ENCODE measurements at places on chromosomes 13 and 19.

DNA sequence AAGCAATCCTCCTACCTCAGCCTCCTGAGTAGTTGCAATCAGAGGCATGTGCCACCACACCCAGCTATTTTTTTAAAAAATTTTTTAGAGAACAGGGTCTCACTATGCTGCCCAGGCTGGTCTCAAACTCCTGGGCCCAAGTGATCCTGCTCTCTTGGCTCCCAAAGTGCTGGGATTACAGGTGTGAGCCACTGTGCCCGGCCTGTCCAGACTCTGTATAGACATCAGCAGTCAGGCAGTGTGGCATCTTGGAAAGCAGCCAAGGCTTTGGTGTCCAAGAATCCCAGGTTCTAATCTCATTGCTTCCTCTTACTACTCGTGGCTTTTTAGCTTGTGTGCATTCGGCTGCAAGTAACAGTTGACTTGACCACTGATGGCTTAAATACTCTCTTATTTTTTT is 43.4 kb downstream of the BICRA start:
- DNase-seq: no peak

- no peak for DNase-seq
Measured at GRCh38 chr13:26423629-26424028, 133.9 kb upstream of the WASF3 start.

DNA sequence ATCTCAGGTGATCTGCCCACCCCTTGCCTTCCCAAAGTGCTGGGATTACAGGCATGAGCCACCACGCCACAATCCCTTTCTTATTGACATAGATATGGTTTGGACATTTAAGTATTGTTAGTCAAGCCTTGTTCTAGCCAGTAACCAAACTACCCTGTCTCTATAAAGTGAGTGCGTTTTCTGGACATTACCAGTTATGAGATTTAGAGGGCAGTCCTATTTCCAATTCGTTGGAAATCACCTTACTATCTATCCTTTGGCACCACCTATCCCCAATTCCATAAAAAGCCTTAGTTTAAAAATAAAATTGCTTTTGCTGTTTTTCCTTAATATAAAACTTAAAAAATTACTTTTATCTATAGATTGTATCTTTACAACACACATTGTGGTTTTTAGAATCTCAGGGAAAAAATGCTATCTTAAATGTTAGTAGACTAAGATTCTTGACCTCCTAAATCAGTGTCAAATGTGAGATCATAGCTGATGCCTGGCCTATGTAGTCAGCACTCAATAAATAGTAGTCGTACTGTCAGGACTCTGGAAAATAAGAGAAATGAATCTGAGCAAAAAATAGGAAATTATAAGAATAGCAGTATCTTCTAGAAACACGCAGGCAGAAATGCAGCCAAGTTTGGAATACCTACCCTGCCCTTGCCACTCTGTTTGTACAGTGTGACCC is 57.0 kb downstream of the NUFIP1 start:
- DNase-seq: no peak

GRCh38 chr13:98301721-98302120 is 124.7 kb upstream of the RNF113B start:
- DNase-seq: no peak

- no peak for DNase-seq
Measured at GRCh38 chr19:10431254-10431942, 11.1 kb downstream of the PDE4A start.

GRCh38 chr19:2181633-2181997 is 17.9 kb downstream of the DOT1L start:
- DNase-seq: no peak

DNA sequence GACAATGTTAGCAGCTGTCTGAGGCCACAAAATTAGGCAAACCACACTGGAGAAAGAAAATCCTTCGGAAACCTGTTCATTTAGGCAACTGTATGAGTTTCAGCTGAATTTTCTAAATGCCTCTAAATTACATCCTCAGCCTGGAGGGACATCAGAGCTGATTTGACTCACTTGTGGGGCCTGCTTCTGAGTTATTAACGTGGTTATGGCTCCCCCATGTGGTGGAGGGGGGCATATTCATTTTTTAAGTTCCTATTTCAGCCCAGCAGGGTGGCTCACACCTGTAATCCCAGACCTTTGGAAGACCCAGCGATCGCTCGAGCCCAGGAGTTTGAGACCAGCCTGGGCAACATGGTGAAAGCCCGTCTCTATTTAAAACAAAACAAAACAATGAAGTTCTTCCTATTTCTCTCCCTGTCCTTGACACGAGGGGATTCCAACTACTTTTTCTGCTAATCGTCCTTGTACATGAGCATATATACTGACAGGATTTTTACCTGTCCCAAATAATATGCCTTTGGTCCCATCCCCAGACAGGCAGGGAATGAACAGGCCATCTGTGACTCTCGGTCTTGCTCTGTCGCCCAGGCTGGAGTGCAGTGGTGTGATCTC is 31.5 kb upstream of the HIF3A start:
- no peak for DNase-seq

- DNase-seq: no peak
Measured at GRCh38 chr19:45812297-45812696, 2.8 kb downstream of the RSPH6A start.

DNA sequence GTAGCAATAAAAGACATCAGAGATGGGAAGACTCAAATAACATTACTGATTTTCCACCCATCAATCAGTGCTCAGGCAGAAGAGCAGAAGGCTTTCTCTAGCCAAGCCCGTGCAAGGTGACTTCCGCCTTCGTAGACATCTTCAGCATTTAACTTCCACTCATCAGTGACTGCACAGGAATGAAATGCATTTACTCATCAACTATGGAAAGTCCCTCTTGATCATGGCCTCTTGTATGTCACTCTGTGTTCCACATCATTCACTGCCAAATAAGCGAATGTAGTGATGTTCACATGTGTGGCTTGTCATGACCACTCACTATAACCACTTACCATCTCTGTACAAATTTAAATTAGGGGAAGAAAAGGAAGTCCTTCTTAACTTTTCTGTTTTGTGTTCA is 49.4 kb downstream of the SACS start:
- DNase-seq: no peak

DNA sequence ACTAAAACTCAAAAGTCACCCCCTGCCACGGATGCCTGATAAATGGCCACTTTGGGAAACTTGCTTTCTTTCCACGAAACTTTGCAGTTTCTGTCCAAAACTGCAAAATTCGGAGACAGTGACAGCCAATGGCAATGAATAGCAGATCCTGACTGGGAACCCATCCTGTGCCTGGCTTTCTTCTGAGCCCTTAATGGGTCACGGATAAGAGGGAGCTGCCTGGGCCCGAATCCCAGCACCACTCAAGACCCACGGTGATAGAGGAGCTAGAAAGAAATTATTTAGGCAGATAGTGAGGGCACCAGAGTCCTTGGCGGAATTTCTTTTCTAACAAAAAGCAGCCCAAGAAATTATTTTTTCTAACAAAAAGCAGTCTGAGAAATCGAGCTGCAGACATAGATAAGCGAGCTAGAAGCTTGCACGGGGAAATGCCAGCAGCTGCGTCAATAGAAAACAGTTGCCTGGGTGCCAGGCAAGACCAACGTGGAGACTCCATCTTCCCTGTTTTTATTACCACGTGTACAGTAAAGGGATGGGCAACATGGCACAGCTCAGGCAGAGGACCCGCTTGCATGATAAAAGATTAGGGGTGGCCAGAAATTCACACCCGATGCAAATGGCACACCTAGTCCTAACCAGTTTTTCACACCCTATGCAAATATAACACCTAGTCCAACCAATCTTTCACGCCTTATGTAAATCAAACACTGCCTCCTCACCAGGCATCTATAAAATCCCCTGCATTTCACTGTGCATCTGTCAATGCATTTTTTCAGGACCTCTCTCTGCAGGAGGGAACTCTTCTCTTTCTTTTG is 7.1 kb upstream of the HSH2D start:
- DNase-seq: no peak

DNA sequence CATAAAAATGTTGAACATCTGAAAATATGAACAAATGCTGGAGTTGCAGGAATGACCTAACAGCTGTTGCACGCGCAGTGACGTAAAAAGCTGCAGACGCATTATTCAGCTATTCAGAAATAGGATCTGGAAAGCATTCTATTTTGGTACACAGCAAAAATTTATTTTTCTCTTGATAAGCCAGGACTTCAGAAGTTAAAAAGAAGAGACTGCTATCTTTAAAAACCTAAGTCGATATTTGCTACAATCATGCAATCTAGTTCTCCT is 36.9 kb upstream of the STARD13 start:
- DNase-seq: no peak

GRCh38 chr13:91331047-91331915 is 16.2 kb upstream of the MIR17HG start:
- no peak for DNase-seq

GRCh38 chr19:22326219-22326618 is 40.0 kb downstream of the ZNF729 start:
- no peak for DNase-seq

DNA sequence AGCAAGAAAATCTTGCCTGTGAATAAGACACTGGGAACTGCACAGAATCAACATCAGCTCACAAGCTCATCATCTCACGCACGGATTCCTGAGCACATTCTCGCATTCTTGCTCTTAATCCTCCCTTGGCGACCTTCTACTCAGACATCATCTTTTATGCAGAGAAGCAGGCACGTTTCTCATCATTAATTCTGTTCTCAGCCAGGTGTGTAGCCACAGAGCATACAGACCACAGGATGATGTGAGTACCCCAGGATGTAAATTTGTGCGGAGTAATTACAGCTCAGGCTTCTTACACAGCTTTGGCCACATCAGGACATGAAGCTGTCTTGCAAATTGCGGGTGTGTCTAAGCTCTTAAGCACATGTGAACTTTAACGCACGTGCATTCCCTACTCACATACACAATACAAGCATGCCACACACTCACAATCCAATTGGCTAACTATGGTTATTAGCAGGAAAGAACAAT is 36.5 kb upstream of the SACS start:
- DNase-seq: no peak

- DNase-seq: no peak
Measured at GRCh38 chr13:20547479-20547908, 19.5 kb upstream of the IFT88 start.

DNA sequence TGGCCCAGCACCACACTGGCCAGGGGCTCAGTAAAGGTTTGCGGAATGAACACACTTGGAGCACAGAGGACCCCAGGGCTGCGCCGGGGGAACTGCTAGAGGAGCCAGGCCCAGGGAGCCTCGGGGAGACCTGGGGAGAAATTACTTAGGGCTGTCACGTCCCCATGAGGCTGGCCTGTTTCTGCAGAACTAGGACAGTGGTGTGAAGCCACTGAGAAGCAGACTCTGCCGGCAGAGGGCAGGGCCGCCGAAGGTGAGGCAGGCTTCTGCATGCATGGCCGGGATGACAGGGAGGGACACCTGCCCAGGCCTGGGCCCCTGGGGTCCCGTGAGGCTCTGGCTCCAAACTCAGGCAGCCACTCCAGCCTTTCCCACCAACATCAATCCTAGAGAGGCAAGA is 26.4 kb downstream of the ELAVL1 start:
- DNase-seq: no peak

GRCh38 chr19:14400951-14401431 is 18.1 kb downstream of the DDX39A start:
- no peak for DNase-seq

DNA sequence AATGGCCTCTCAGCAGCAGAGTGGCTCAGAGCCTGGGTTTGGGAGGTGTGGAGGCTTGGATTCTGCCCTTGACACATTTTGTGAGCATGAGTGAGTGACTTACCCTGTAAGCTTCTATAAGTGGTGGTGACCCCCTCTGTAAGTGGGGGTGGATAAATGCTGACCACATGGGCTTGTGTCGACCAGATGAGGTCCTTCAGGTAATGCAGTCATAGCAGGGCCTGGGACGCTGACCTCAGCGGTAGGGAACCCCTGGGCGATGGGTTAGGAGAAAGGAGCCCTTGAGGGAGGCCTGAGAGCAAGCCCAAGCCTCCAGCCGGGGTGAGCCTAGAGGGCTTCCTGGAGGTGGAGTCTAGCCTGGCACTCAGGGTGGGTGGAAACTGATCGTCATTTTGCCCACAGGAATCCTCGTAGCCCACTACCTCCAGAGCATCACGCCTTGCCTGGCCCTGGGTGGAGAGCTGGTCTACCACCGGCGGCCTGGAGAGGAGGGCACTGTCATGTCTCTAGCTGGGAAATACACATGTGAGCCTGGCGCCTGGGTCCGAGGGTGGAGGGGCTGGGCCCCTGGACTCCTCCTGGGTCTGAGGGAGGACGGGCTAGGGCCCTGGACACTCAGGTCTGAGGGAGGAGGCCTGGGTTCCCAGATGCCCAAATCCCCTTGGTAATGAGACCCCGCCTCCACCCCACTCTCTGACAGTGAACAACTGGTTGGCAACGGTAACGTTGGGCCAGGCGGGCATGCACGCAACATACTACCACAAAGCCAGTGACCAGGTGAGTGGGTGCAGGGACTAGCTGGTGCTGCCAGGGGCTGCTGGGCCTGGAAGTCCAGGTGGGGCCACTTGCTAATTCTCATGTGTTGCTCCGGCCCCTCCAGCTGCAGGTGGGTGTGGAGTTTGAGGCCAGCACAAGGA is 5.0 kb upstream of the APOE start:
- no peak for DNase-seq

DNA sequence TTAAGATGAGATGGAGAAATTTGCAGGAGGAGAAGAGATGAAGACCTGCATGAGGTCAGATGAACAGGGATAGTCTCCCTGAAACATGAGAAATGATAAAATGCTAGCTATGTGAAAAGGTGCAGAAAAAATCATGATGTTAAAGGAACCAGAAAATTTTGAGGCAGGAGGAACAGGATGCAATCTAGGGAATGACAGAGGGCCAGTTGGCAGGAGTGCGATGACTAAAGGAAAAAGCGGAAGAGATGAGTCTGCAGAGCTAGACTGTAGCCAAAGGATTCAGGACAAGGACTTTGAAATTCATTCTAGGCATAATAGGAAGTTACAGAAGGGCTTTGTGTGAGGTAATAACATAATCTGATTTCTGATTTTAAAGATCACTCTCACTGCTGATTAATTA is 77.9 kb downstream of the TRPC4 start:
- no peak for DNase-seq

- DNase-seq: no peak
Measured at GRCh38 chr19:39212375-39212742, 8.3 kb upstream of the SYCN start.

DNA sequence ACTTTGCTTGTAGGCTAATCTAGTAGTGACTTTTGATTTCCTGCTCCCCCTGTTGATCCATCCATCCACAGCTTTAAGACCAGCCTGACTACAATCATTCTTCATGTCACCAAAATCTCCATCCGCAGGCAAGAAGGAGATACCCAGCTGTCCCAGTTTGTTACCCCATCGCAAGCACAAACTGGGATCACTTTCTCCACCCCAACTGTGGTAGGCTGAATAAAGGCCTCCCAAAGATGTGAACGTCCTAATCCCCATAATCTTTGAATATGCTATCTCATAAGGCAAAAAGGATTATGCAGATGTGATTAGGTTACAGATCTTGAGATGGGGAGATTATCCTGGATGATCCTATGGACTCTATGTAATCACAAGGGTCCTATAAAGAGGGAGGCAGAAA is 202.0 kb downstream of the ENOX1 start:
- no peak for DNase-seq

Data from NCI-H2081 treated with DMSO at 0.1 percent for 48 hours (cell line).